ENCODE measurements at places on chromosomes 6 and 20. TPM values are rescaled to one million over a fixed set of nuclear protein-coding genes. Genes with fewer than 3 reads are reported as not detected.

DNA sequence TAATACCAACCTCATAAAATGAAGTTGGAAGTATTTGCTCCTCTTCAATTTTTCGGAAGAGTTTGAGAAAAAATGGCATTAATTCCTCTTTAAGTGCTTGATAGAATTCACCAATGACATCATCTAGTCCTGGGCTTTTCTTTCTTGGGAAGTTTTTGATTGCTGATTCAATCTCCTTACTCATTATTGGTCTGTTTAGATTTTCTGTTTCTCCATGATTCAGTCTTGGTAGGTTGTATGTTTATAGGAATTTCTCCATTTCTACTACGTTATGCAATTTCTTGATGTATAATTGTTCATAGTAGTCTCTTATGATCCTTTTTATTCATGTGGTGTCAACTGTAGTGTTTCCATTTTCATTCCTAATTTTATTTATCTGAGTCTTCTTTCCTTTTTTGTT is 176.9 kb upstream of the PRND start:
- H3K27me3 ChIP-seq = no peaks in the 10 kb centered on the region
- peaks cover 16% of the 10 kb centered on the region for H3K4me1 ChIP-seq
- no peak overlapping the region for H3K27ac ChIP-seq
- H3K4me3 ChIP-seq = no peak overlapping the region
- DNase-seq = peak; percentile 93
- no peaks in the 10 kb centered on the region for H3K36me3 ChIP-seq

The EDN3 gene
- total RNA-seq = not detected

- peak overlapping the region; percentile 7 for H3K27ac ChIP-seq
- peaks cover 8% of the 10 kb centered on the region for H3K4me1 ChIP-seq
- peaks cover 7% of the 10 kb centered on the region for H3K36me3 ChIP-seq
- no peaks in the 10 kb centered on the region for H3K27me3 ChIP-seq
- no peak overlapping the region for H3K4me3 ChIP-seq
Measured at GRCh38 chr20:4916971-4917881, 84.1 kb downstream of the SLC23A2 start.

The TMEM170B gene
- 0.28 TPM for total RNA-seq

The FILIP1 gene
- total RNA-seq = under 0.01 TPM

DNA sequence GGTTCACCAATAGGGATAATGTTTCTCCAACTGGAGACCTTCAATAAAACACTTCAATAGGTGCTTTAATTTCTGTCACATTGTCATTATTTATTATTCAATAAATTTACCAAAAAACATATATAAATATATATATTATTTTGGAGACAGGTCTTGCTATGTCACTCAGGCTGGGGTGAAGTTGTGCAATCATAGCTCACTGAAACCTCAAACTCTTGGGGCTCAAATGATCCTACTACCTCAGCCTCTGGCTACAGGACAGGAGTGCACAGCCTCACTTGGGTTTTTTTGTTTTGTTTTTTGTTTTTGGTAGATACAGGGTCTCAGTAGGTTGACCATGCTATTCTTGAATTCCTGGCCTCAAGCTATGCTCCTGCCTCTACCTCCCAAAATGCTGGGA is 9.9 kb downstream of the SMLR1 start:
- H3K36me3 ChIP-seq = peaks cover 14% of the 10 kb centered on the region
- H3K27ac ChIP-seq = no peak overlapping the region
- no peaks in the 10 kb centered on the region for H3K27me3 ChIP-seq
- no peak overlapping the region for H3K4me3 ChIP-seq
- peaks cover 4% of the 10 kb centered on the region for H3K4me1 ChIP-seq

- H3K36me3 ChIP-seq = no peaks in the 10 kb centered on the region
- no peak overlapping the region for H3K4me3 ChIP-seq
- H3K27ac ChIP-seq = no peak overlapping the region
- DNase-seq = peak; percentile 75
- no peaks in the 10 kb centered on the region for H3K27me3 ChIP-seq
- peaks cover 4% of the 10 kb centered on the region for H3K4me1 ChIP-seq
Measured at GRCh38 chr6:37940074-37940847, 120.7 kb downstream of the ZFAND3 start.

GRCh38 chr6:158816329-158816728 is 2.8 kb downstream of the EZR start:
- no peak overlapping the region for H3K4me3 ChIP-seq
- DNase-seq = no peak
- H3K4me1 ChIP-seq = peaks cover 12% of the 10 kb centered on the region
- H3K27me3 ChIP-seq = no peaks in the 10 kb centered on the region
- no peak overlapping the region for H3K27ac ChIP-seq
- no peaks in the 10 kb centered on the region for H3K36me3 ChIP-seq

The VGLL2 gene
- total RNA-seq = not detected

- DNase-seq = peak; percentile 38
- peaks cover 2% of the 10 kb centered on the region for H3K27me3 ChIP-seq
- H3K36me3 ChIP-seq = no peaks in the 10 kb centered on the region
- no peaks in the 10 kb centered on the region for H3K4me1 ChIP-seq
- no peak overlapping the region for H3K27ac ChIP-seq
Measured at GRCh38 chr6:105072798-105073199, 107.0 kb downstream of the POPDC3 start.

The CCN6 gene
- not detected for total RNA-seq

GRCh38 chr6:154441995-154442310 is 68.5 kb downstream of the CNKSR3 start:
- H3K27me3 ChIP-seq = no peaks in the 10 kb centered on the region
- no peaks in the 10 kb centered on the region for H3K4me1 ChIP-seq
- H3K27ac ChIP-seq = no peak overlapping the region
- DNase-seq = no peak
- no peak overlapping the region for H3K4me3 ChIP-seq
- H3K36me3 ChIP-seq = peaks cover 10% of the 10 kb centered on the region

The GRM1 gene
- total RNA-seq = not detected

DNA sequence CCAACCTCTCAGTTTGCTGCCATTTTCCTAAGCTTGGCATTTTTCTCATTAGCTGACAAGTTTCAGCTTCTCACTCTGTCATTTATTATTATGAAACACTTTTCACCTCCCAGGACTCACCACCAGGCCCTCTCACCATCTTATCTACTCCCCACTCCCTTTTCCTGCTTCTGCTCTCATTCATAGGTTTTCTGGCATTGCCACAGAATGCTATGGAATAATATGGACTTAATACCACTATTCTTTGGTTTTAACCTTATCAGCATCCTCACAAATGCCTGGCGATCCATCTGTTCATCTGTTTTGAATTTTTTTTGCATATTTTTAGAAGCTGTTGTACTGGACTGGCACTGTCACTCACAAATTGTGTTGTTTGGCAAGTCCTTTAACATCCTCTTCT is 16.4 kb upstream of the LAMA4 start:
- no peak overlapping the region for H3K27ac ChIP-seq
- DNase-seq = no peak
- H3K36me3 ChIP-seq = no peaks in the 10 kb centered on the region
- H3K4me1 ChIP-seq = no peaks in the 10 kb centered on the region
- H3K27me3 ChIP-seq = no peaks in the 10 kb centered on the region
- H3K4me3 ChIP-seq = no peak overlapping the region

- no peak overlapping the region for H3K4me3 ChIP-seq
- peaks cover 22% of the 10 kb centered on the region for H3K4me1 ChIP-seq
- H3K27ac ChIP-seq = peak overlapping the region; percentile 54
- H3K36me3 ChIP-seq = peaks cover 14% of the 10 kb centered on the region
Measured at GRCh38 chr6:8084586-8084985, 17.8 kb downstream of the EEF1E1 start.

GRCh38 chr20:40961686-40962640 is 66.7 kb upstream of the TOP1 start:
- peak; percentile 7 for DNase-seq
- H3K27me3 ChIP-seq = no peaks in the 10 kb centered on the region
- no peaks in the 10 kb centered on the region for H3K4me1 ChIP-seq
- H3K4me3 ChIP-seq = no peak overlapping the region
- no peak overlapping the region for H3K27ac ChIP-seq

DNA sequence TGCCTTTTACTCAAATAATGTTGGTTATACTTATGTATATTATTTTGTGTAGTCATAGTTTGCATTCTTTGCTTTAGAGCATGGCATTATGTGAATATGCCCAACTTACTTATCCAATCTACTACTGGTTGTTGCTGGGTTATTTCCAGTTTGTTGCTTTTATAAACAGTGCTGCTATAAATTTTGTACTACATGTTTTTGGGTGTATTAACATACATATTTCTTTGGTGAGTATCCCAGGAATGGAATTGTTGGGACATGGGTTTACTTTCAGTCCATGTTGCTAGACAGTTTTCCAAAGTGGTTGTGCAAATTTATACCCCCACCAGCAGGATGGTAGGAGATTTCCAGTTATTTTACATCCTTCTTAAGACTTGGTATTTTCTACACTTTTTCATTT is 157.1 kb upstream of the THEMIS start:
- H3K36me3 ChIP-seq = peaks cover 9% of the 10 kb centered on the region
- no peak overlapping the region for H3K27ac ChIP-seq
- no peak overlapping the region for H3K4me3 ChIP-seq
- H3K27me3 ChIP-seq = no peaks in the 10 kb centered on the region
- no peaks in the 10 kb centered on the region for H3K4me1 ChIP-seq

- H3K4me3 ChIP-seq = no peak overlapping the region
- H3K36me3 ChIP-seq = no peaks in the 10 kb centered on the region
Measured at GRCh38 chr6:137241481-137242038, 22.4 kb upstream of the IFNGR1 start.

DNA sequence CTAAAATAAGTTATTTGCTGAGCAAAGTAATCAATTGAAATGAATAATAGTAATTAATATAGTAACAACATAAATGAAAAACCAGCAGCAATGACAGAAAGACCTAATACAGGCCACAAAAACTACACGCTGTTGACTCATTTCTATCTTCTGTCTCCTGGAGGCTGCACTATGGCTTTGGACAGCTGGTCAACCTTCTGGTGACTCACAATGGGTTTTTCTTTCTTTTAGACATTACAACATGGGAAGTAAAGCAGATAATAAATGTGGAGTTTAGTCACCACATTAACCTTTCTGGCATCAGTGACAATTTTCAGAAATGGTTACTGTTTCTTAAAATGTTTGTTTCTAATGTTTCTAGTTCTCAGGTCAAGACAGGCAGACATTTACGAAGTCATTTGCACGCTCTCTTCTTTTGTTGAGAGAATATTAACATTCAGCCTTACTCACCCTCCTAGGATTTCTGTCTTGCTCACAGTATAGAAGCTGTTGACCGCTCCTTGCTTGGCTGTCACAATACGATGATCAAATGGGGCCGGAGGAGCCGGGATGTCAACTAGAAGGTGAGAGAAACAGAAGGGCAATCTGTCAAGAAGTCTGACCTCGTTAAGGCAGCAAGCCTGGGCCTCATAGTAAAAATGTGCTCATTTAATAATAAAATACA is 62.2 kb downstream of the MYLK4 start:
- DNase-seq = peak; percentile 90
- no peaks in the 10 kb centered on the region for H3K36me3 ChIP-seq
- H3K4me3 ChIP-seq = no peak overlapping the region
- peaks cover 2% of the 10 kb centered on the region for H3K4me1 ChIP-seq

DNA sequence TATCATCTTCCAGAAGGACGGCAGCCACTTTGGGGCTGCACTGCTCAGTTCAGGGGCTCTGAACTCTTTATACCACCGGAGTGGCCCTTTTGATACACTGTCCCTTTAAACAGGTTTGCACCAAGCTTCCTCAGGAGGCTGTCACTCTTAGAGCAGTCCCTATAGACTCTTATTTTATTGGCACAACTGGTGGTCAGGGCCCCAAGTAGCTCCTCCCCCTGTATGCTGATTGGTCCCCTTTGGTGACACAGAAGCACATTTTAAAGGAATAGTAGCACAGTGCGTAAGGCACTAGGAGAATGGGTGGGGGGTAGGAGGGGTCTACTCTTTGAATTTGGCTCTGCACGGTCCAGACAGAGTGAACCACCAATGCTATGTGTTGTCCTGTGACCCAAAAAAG is 122.6 kb upstream of the MLN start:
- no peaks in the 10 kb centered on the region for H3K4me1 ChIP-seq
- peaks cover 22% of the 10 kb centered on the region for H3K27me3 ChIP-seq
- no peak for DNase-seq
- H3K36me3 ChIP-seq = no peaks in the 10 kb centered on the region
- no peak overlapping the region for H3K4me3 ChIP-seq
- no peak overlapping the region for H3K27ac ChIP-seq

- H3K36me3 ChIP-seq = peaks cover 9% of the 10 kb centered on the region
- peaks cover 2% of the 10 kb centered on the region for H3K4me1 ChIP-seq
- H3K4me3 ChIP-seq = no peak overlapping the region
Measured at GRCh38 chr6:17899491-17899890, 87.9 kb downstream of the KIF13A start.

DNA sequence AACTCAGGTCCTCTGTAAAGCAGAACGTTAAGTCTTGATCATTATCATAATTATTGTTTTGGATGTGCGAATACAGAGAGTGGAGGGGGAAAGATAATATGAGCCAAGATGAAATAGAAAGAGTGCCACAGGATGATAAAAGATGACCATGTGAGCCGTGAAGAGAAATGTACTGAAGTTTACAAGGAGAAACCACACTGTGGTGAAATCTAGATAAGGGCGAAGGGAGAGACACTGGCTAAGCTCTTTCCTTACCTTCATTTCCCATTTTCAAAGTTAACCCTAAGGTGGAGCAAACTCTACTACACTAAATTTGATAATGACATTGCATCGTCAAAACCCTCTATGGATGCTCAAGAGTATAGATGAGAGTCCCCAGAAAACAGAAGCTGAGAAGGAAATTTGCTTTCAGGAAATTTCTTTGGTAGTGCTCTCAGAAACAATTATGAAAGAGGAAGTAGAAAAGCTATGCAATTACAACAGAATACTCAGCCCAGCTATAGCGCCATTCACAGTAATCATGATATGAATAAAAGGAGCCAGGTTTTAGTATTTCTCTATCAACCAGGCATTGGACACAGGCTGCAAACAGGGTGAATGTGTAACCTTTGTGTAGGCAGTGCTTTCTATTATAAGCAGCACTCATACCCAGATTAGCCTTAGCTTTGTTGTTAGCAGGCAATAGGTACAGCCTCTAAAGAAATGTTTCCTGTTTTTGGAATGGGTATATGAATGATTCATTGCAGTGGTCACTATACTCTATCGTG is 1080.7 kb downstream of the GRIK2 start:
- no peak overlapping the region for H3K27ac ChIP-seq
- H3K27me3 ChIP-seq = no peaks in the 10 kb centered on the region
- H3K36me3 ChIP-seq = no peaks in the 10 kb centered on the region
- no peaks in the 10 kb centered on the region for H3K4me1 ChIP-seq
- H3K4me3 ChIP-seq = no peak overlapping the region

DNA sequence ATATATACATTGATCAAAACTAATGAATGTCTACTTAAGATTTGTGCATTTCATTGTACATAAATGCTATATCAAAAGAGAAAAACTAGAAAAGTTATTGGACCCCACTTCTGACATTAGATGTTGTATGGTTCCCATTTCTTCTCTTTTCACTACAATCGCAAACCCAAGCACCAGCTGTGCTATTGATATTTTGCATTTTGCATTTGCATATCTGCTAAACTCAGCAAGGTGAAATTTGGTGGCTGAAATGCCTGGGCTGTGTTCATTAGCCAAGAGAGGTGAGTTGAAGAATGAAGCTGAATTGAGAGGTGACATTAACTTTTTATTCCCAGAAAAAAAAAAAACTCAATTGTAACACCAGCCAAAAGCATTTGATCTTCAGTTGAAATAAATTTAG is 232.1 kb upstream of the TENT5A start:
- H3K4me1 ChIP-seq = peaks cover 2% of the 10 kb centered on the region
- no peaks in the 10 kb centered on the region for H3K36me3 ChIP-seq
- DNase-seq = no peak
- no peaks in the 10 kb centered on the region for H3K27me3 ChIP-seq

Data from IMR-90 (cell line).